CD4-positive, alpha-beta T cell treated with Interleukin-6 at 100 ng/mL for 8 hours (primary cell): ENCODE measurements at places on chromosomes 12 and 14.

DNA sequence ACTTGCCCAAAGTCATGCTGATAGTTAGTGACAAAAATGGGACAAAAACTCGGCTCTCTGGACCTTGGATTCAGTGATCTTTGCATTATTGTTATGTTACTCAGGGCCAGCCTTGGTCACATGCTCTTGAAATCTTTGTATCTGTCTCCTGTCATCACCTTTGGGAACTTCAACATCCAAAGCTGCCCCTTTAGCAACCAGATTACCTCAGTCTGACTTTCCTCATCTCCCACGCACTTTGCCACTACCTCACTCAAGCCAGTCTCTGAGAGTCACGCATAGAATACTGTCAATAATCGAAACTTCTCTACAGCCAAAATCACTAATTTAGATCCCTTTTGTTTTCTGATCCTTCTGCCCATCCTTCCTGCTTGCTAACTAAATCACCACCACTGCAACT, 90.8 kb upstream of the DAAM1 start:
- DNase-seq = no peak

GRCh38 chr12:62516927-62517326, 50.3 kb downstream of the MON2 start:
- no peak for DNase-seq

- no peak for DNase-seq
These were observed 71.6 kb downstream of the ASCL4 start for GRCh38 chr12:107845980-107846659.

GRCh38 chr12:88758176-88758575, 177.9 kb upstream of the KITLG start:
- no peak for DNase-seq

DNA sequence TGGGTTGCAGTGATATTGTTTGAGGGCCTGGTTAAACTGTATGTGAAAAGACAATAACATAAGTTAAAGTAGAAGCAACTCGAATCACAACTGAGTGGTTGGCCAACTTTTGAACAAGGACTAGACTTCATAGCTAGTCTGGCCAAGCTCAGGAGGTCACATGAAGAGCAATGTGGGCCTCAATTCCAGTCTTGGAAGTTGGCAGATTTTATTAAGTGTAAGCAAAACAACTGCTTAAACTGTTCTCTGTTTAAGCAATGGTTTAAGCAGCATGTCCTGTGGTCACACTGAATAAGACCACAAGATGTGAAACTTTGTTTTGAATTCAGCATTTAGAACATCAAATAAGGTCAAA, 100.4 kb downstream of the TMTC3 start:
- DNase-seq = no peak

- DNase-seq = no peak
These were observed 1.3 kb downstream of the FBXO33 start for GRCh38 chr14:39430762-39431415.

- no peak for DNase-seq
These were observed 36.6 kb downstream of the DCAF4 start for GRCh38 chr14:72962829-72963312.

GRCh38 chr14:59187802-59188460, 536 bp upstream of the DAAM1 start:
- DNase-seq = peak; percentile 16

DNA sequence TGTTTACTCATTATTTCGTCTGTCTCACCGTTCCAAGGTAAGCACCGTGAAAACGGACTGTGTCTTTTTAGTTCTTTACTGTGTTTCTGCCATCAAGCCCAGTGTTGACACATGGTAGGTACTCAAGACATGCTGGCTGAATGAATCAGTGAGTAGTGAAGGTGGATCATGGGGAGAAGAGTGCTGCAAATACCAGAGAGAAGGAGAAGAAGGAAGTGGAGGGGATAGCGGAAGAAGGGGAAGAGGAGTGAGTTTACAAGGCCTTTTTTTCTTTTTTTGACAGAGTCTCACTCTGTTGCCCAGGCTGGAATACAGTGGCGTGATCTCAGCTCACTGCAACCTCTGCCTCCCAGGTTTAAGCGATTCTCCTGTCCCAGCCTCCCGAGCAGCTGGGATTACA, 54.6 kb downstream of the ETV6 start:
- no peak for DNase-seq

DNA sequence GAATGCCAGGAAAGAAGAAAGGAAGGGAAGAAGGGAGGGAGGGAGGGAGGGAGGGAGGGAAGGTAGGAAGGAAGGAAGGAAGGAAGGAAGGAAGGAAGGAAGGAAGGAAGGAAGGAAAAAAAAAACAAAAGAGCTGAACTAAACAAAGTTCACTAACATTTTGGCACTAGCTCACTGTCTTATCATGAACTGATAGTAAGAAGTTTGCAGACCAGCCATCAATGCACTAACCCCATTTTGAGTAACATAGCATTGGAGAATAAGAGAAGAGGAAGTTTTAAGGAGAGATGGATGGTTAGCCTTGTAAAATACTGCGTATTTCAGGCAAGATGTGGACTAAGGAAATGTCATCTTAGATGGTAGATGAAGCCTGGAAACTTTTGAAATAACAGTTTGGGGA, 1136.0 kb downstream of the FLRT2 start:
- DNase-seq = no peak

DNA sequence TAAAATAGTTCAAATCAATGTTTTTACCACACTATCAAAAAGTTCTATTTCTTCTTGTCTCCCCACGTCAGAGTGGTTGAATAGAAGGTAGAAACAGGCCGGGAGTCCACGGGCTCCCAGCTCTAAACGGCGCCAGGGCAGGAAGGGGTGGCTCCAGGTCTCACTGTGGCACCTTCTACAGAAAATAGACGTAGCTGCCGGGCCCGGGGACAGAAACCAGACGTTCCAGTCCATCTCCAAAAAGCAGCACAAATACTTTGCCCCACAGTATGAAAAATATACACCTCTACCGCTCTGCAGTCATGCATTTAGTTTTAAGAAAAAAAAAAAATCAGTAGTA, 30.9 kb downstream of the CCNK start:
- no peak for DNase-seq

DNA sequence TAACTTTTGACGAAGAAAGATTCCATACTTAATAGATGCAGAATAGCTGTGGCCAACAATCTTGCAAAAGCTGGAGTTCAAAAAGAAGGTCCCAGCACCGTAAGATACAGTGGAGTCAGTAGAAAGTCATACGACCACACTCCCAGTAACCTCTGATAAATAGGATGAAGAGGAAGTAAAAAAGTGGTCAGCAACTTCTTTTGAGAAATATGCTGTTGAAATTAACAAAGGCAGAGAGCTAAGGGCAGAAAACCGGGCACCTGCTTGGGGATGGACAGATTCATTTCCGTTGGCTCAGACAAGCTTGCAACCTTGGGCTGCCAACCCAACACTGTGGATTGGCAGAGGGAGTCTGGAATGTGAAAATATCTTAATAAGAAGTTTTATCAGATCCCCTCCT, 40.0 kb downstream of the BTG1 start:
- DNase-seq = no peak

GRCh38 chr14:31877255-31877798, 199.8 kb upstream of the ARHGAP5 start:
- DNase-seq = no peak

DNA sequence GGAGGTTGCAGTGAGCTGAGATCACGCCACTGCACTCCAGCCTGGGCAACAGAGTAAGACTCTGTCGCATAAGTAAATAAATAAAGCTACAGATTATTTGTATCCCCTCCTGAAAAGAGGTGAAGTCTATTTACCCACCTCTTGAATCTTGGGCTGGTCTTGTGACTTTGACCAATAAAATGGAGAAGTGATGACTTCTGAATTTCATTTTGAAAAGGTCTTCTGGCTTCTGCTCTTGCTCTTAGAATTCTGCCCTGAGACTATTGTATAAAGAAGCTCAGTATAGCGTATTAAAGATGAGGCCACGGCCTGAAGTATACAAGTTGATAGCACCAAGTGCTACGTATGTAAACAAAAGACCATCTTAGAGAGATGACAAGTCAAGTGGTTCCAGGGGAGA, 88.3 kb upstream of the AMN1 start:
- no peak for DNase-seq

- no peak for DNase-seq
These were observed 24.0 kb downstream of the TTC9 start for GRCh38 chr14:70665448-70666360.

DNA sequence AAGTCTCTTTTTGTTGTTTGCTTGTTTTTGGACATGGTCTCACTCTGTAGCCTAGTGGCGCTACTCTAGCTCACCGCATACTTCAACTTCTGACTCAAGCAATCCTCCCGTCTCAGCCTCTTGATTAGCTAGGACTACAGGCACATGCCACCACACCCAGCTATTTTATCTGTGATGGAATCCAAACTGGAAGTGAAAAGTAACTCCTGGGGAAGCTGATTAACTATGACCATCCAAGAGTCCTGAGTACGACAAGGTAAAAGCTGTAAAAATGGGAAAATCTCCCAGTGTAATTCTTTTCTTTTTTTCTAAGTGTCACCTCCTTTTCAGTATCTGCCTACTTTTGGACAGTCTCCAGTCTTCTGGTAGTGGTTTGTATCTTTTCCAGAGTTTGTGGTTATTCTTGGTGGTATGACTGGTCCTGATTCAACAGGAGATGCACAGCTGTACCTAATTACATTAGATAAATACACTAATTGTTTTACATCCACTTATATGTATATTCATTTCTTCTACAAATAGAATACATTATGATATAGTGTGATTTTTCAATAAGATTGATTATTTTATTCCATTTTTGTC, 97.8 kb downstream of the SLC6A15 start:
- no peak for DNase-seq

DNA sequence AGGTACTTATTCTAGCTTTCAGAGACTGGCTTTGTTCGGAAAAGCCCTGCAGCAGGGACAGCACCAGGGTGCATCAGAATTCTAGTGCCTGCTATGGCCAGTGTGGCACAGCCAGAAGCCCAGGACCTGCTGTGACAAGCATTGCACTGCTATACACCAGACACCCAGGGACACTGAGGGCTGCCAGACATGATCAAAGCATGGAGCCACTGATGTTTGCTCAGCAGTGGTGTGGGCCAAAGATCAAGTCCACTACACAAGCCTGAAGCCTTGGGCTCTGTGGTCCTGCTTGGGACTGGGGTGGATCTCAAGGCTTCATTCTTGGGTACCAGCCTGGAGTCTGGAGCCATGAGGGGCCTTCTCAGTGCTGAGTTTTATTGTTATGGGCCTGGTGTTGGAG, 36.1 kb upstream of the CDKN3 start:
- DNase-seq = no peak

GRCh38 chr12:124727264-124727800, 136.3 kb downstream of the SCARB1 start:
- DNase-seq = no peak

- no peak for DNase-seq
These were observed 80.0 kb upstream of the EGLN3 start for GRCh38 chr14:34030864-34031263.

DNA sequence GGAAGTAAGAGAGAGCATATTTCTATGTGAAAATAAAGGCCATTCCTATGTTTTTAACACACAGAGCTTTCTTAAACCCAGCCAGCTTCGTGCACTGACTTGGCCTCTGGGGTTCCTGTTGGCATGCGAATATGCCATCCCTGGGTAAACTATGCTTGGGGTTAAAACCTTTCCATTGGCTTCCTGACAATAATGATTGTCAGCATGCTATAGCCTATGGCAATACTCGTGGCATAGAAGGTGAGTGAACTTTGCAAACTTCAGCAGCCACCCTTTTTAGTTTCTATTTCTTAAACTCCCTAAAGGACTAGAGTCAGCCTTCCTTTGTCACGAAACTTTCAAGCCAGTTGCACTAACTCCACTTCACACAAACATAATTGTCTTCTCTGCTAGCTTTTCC, 148.4 kb upstream of the RGS6 start:
- DNase-seq = no peak

- DNase-seq = no peak
These were observed 60.8 kb upstream of the REP15 start for GRCh38 chr12:27635349-27635972.

- DNase-seq = no peak
These were observed 318.6 kb upstream of the DIO3 start for GRCh38 chr14:101242442-101243385.

DNA sequence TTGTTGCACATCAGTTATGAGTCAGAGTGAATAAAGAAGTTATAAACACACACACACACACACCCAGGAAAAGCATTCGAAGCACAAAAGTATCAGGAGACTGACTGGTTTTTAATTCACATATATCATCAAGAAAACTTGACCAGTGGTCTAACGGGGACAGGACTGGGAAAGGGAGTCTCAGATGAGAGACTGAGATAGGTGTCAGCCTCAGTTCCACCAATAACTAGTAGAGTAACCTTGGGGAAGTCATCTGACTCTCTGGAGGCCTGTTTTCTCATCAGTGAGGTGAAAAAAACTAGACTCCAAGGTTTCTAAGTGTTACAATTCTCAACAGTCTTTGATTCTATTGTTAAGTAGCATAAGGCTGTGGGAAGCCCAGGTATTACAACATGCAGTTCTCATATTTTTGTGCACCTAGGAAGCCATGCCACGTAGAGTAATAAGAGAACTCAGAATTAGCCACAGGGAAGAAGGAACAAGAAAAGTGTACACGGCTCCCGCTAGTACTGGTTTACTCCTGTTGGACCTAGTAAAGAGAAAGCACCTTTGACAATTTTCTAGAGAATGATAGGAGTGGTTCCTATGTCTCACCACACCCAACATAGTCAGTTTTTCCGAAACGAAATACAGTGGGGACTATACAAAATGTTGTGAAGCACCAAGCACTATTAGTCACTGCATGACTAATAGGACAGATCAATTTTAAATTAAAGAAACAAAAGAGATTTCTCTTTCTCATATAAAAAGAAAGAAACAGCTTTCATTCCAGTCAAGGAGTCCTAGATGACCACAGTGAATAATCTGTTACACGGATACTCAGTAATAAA, 5.0 kb downstream of the PPTC7 start:
- DNase-seq = peak; percentile 64

GRCh38 chr14:26606729-26607312, 9.0 kb upstream of the NOVA1 start:
- DNase-seq = no peak

- peak; percentile 40 for DNase-seq
These were observed 234.3 kb downstream of the EFCAB11 start for GRCh38 chr14:89720076-89720687.

- no peak for DNase-seq
These were observed 5.5 kb downstream of the TAPBPL start for GRCh38 chr12:6457220-6457945.

DNA sequence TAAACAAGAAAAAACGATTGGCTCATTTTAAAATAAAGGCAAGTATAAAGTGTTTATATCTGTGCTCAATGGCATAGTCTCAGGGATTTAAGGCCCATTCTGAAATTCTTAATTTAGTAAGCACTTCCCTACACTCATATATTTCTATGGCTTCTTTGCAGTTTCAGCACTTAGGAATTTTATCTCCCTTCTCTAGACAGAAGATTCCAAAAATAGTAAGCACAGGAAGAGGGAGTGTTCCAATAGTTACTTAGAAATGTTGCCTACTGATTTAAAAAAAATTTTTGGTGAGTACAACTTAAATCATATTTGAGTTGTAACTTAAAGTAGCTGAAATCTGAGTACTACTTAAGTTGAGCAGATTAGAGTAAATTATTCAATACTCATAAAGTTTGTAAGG, 19.8 kb downstream of the INSM2 start:
- DNase-seq = no peak
